ENCODE measurements at places on chromosomes 13 and 19.

- no peak for DNase-seq
Observed at GRCh38 chr19:13507053-13507611, 853 bp upstream of the CACNA1A start.

GRCh38 chr19:19460761-19461265 lies 54.5 kb downstream of the TSSK6 start:
- peak; percentile 39 for DNase-seq

GRCh38 chr13:33611121-33611805 lies 206.7 kb upstream of the RFC3 start:
- no peak for DNase-seq

DNA sequence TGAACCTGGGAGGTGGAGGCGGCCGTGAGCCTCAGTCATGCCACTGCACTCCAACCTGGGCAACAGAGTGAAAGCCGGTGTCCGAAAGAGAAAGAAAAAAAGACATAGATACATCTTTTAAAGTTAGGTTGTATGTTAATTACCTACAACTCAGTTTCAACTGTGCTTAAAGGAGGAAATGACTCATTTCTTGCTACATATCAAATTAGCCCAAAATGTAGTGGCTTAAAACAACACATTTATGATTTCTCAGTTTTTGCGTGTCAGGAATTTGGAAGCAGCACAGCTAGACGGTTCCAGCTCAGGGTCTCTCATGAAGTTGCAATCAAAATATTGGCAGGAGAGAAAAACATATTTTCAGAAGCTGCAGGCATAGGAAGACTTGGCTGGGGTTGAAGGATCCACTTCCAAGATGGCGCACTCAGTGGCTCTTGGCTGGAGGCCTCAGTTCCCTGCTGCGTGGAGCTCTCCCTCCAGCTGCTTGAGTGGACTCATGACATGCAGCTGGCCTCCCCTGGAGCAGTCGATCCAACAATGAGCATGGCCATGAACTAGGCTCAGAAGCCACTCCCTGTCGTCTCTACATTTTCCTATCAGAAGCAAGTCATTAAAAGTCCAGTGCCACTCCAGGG lies 7.1 kb downstream of the LDLR start:
- DNase-seq: no peak

GRCh38 chr19:44726465-44726864 lies 22.0 kb upstream of the BCL3 start:
- no peak for DNase-seq

- DNase-seq: no peak
Observed at GRCh38 chr13:78247362-78247761, 328.7 kb upstream of the EDNRB start.

Data from T-helper 2 cell (primary cell).